ENCODE measurements at places on chromosomes 1 and 21.

GRCh38 chr21:25640202-25640942 is 1.3 kb downstream of the JAM2 start:
- DNase-seq: peak; percentile 36

DNA sequence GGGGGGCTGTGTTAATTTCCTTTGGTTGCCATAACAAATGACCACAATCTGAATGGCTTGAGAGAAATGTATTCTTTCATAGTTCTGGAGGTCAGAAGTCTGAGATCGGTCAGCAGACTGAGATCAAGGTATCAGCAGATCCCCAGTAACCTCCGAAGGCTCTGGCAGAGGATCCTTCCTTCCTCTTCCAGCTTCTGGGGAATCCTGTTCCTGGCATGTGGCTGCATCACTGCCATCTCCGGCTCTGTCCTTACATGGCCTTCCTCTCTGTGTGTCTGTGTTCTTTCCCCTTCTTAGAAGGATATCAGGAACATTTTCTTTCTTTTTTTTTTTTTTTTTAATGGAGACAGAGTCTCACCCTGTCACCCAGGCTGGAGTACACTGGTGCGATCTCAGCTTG is 25.8 kb downstream of the ACTL8 start:
- no peak for DNase-seq

GRCh38 chr1:32035119-32035518 is 21.5 kb downstream of the KHDRBS1 start:
- no peak for DNase-seq

GRCh38 chr1:225332686-225333085 is 95.2 kb downstream of the LBR start:
- no peak for DNase-seq

- peak; percentile 79 for DNase-seq
These were observed 514 bp upstream of the FAAP20 start for GRCh38 chr1:2194898-2195673.

GRCh38 chr1:20432891-20433290 is 53.1 kb downstream of the CAMK2N1 start:
- no peak for DNase-seq

- no peak for DNase-seq
These were observed 64.3 kb downstream of the IL23R start for GRCh38 chr1:67230539-67230938.

All from left kidney (tissue), 8 donors.